ENCODE measurements at places on chromosomes 6 and 20.

- DNase-seq = no peak
Observed at GRCh38 chr20:21342656-21343345, 39.7 kb downstream of the XRN2 start.

GRCh38 chr6:113908801-113909200 is 51.7 kb downstream of the MARCKS start:
- no peak for DNase-seq

DNA sequence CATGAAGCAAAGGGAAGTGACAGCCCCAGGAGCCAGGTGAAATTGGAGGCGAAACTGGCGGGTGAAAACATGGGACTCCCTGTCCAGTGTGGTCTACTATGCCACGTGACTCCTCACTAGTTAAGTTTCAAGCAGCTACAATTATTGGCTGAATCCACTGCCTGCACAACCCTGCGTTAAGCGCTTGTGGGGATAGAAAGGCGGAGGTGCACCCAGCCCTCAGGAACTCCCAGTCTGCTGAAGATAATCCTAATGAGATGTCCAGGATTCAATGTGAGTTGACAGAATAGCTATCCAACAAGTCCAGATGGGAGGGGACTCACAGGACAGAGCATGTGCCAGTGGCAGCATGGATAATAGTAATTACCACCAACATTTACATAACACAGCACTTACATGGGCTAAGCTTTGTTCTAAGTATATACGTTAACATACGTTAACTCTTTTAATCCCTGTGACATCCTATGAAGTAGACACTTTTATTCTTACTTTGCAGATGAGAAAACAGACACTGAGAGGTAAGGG is 1.8 kb downstream of the MOCS1 start:
- no peak for DNase-seq

- DNase-seq = no peak
Observed at GRCh38 chr20:51648571-51648947, 106.0 kb upstream of the NFATC2 start.

GRCh38 chr6:159693894-159694545 is 979 bp upstream of the SOD2 start:
- DNase-seq = no peak

GRCh38 chr20:43994486-43995100 is 79.9 kb downstream of the TOX2 start:
- no peak for DNase-seq

DNA sequence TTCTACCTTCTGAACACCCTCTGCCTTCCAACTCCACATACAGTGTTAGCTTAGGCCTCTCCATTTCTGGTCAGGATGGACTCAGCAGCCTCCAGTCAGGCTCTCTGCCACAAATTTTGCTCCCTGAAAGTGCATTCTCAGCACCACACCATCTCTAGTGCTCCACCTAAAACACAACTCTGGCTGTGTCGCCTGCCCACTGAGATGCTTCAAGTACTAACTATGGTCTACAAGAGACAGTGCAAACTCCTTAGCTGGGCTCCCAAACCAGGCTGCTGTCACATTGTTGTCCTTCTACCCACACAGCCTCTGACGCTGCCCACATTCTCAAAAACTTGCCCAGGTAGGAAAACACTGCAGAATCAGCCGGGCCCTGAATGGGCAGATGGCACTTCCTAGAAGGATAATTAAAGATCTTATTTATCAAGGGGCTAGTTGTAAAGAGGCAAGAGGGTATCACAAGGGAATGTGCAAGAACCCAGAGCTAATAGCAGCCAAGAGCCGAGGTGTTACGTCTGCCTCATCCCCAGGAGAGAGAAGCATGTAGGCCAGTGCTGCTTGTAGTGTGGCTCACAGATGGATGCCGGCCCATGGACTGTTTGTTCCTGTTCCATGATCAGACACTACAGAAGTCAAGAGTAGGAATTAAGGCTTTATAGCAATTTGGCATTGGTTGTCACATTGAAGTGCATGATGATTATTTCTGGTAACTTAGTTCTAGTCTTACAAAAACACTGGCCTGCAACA is 189.7 kb downstream of the LRFN2 start:
- no peak for DNase-seq

DNA sequence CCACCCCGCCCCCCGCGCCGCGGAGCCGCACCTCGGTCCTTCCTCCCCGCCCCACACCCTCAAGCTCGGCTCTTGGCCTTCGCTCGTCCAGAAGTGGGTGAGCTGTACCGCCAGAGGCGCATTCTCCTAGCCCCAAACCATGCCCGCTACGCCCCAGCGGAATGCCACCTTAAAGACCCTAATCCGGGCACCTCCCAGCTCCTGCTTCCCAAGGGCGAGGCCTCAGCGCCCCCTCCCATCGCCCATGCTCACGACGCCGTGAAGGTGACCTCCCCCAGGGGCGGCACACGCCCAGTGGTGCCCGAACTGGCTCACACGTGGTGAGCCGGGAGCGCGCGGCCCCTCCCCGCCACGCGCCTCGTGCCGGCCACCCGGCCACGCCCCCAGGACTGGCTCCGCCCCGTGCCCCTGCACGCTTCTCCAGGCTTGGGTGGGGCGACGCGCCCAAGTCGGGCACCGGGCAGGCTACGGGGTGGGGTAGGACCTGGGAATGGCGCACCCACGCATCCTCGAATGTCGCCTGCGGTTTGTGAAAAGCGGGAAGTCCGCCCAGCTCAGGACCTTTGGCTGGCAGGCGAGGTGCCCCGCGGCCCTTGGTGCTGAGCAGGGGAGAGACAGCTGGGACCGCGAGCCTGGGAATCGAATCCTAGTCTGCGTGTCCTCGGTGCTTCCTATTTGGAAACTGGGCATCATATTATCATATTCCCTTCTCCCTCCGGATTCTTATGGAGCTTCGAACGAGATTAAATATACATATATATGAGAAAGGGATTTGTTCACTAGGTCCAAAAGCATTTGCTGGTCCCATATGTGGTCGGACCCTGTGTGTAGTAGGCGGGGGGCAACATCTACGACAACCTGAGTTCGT is 941 bp upstream of the SOX12 start:
- peak; percentile 81 for DNase-seq

- no peak for DNase-seq
Observed at GRCh38 chr20:57161478-57162361, 104.7 kb downstream of the BMP7 start.

GRCh38 chr6:156410649-156411048 is 366.5 kb upstream of the ARID1B start:
- no peak for DNase-seq

- DNase-seq = no peak
Observed at GRCh38 chr20:57508831-57509230, 16.1 kb downstream of the CTCFL start.

- no peak for DNase-seq
Observed at GRCh38 chr20:49171909-49172308, 16.2 kb downstream of the STAU1 start.

GRCh38 chr6:112636650-112637262 is 289.6 kb downstream of the RFPL4B start:
- DNase-seq = no peak

GRCh38 chr6:37919417-37920157 is 100.1 kb downstream of the ZFAND3 start:
- DNase-seq = no peak

DNA sequence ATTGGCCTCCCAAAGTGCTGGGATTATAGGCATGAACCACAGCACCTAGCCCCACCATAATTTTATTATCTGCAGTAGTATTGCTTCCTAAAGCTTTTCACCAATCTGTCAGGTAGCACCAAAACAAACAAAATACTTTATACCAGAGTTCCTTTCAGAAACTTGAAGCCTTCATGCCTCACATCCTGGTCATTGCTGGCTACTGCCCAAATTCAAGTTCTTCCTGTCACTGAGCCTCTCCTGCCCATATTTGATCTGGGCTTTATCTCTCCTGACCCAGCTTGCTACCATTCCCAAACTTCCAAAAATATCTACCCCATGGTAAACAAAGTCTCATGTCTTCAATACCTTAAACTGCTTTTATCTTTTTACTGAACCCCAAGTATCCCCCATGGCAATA is 34.9 kb upstream of the DST start:
- DNase-seq = no peak

DNA sequence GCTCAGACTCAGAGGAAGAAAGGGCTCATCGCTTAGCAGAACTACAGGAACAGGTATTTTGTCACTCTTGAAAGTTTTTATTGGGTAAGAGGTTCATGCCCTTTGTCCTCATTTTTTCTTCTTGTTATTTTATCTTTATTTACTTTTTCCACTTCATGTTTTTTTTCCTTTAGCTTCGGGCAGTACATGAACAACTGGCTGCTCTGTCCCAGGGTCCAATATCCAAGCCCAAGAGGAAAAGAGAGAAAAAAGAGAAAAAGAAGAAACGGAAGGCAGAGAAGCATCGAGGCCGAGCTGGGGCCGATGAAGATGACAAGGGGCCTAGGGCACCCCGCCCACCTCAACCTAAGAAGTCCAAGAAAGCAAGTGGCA is 9.5 kb downstream of the BRD2 start:
- DNase-seq = no peak

DNA sequence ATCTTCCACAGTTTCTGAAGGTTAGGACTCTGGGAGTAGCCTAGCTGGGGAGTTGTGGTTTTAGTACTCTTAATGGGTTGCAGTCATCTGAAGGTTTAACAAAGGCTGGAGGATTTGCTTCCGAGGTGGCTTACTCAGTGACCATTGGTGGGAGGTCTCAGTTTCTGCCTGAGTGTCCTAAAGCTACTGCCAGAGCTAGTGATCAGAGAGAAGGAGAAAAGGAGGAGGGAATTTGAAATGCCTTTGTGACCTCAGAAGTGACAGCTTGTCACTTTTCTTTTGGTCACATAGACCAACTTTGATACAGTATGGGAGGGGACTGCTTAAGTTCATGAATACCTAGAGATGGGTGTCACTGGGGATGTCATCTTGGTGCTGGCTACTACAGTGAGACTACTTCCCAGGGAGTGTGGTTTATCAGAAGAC is 41.3 kb downstream of the NCOA3 start:
- DNase-seq = no peak
